Effector memory CD4-positive, alpha-beta T cell (primary cell): ENCODE measurements at places on chromosomes 16 and 17.
A peak's percentile ranks its signal among the peaks of the same experiment; 100 is the strongest.

GRCh38 chr16:23843143-23843542 is 7.4 kb downstream of the PRKCB start:
- DNase-seq, result no peak

DNA sequence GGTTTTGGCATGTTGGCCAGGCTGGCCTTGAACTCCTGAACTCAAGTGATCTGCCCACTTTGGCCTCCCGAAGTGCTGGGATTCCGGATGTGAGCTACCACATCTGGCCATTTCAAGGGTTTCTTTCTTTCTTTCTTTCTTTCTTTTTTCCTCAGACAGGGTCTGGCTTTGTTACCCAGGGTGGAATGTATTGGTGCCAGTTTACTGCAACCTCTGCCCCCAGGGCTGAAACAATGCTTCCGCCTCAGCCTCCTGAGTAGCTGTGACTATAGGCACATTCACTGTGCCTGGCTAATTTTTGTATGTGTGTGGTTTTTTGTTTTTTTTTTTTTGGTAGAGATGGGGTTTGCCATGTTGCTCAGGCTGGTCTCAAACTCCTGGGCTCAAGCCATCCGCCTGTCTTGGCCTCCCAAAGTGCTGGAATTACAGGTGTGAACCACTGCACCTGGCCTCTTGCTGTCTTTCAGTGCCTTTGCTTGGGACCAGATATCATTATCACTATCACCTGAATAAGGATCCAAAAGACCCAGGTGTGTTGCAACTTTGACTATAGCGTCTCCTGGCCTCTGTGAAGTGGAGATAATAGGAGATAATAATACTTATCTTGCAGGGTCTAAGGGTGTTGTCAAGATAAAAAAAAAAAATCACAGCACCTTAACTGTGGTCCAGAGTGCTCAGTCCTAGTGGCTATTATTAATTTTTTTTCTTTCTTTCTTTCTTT is 3.2 kb downstream of the FCSK start:
- no peak for DNase-seq

- DNase-seq, result no peak
These were observed 209.7 kb downstream of the MSI2 start for GRCh38 chr17:57466017-57466471.

DNA sequence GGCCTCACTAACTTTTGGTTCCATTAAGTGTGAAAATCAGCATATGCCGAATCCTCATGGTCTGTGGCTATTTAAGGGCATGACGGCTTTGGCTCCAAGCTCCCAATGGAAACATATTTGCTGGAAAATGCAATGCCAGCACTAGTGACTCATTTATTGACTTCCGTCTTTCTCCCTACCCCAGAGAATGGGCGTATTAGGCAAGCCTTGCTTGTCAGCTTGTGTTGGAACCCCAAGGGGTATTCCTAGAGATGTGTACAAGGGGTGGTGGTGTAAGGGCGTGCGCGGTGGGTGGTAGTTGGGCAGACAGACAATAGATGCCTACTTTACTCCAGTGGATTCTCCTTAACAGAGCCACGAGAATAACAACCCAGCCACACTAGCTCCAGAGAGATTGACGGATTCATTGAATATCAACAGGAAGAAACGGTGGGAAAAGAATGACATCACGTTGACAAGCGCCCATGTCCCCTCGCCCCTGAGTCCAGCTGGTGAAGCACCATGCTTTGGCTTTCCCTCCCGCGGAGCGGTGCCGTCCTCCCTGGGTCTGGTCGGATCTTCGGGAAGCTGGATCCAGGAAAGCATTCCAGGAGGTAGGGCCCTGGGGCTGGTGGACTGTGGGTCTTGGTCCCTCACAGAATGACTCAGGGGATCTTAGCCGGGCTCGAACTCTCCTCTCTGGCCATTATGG is 10.3 kb downstream of the CD300LB start:
- no peak for DNase-seq

GRCh38 chr16:83458612-83459011 is 349.2 kb upstream of the HSBP1 start:
- no peak for DNase-seq

DNA sequence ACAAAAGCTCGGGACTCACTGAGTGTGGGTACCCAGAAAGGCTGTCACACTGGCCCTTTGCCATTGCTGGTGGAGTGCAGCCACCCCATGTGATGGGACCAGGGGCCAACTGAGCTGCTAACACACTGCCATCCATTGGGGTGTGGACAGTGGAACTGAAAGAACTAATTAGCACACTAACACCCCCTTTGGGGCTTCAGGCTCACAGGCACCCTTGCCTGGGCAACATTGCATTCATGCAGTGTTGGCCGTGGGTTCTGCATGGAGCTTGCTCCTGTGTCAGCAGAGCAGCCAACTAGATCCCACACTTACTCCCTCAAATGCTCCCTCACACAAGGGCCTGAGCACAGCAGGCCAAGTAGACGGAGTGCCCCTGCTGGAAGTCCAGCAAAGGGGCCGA is 476.0 kb upstream of the ASIC2 start:
- DNase-seq, result no peak

DNA sequence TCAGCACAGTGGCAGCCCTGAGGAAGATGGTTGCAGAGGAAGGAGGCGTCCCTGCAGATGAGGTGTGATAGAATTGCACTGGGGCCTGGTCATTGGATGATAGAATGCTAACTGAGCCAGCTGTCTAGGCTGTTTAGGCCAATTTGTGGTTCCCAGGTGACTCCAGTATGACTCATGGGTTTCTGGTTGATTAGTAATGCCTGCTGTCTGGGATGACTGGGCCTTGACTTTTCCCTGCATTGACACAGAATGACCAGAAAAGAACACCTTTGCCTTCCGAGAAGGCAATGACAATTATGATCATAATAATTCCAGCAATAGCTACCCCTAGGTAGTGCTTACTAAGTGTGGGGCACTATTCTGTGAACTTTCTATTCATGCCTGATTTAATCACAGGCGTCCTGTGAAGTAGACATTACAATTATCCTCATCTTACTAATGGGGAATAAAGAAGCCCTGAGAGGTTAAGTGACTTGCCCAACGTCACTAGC is 31.5 kb downstream of the USP43 start:
- no peak for DNase-seq

- peak; percentile 74 for DNase-seq
These were observed 749 bp upstream of the MC1R start for GRCh38 chr16:89917773-89918452.

GRCh38 chr17:39751637-39752036 is 13.9 kb downstream of the GRB7 start:
- DNase-seq, result no peak

DNA sequence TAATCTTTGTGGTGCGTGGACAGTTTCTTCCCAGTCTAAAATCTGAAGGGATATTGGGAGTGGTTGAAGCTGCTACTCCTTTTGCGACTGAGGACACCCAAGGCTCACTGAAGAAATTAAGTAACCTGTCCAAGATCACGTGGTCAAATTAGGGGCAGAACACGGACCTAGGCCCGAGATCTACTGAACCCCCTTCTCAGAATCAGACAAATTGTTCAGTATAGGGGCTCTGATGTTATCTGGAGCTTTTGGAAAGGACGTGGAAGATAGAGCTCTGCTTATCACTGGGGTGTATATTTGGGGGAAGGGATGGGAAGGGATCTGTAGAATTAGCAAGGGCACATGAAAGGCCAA is 857 bp downstream of the TANGO6 start:
- no peak for DNase-seq

GRCh38 chr17:35801583-35802224 is 6.3 kb upstream of the MMP28 start:
- no peak for DNase-seq

GRCh38 chr16:86252596-86252995 is 257.7 kb upstream of the FOXF1 start:
- no peak for DNase-seq

GRCh38 chr17:82900741-82901140 is 60.9 kb upstream of the ZNF750 start:
- no peak for DNase-seq

- DNase-seq, result no peak
These were observed 100.6 kb downstream of the ZNF423 start for GRCh38 chr16:49755313-49755620.

GRCh38 chr17:33493566-33493965 is 200.5 kb upstream of the ASIC2 start:
- no peak for DNase-seq

GRCh38 chr16:84398701-84399100 is 30.4 kb downstream of the ATP2C2 start:
- DNase-seq, result no peak

DNA sequence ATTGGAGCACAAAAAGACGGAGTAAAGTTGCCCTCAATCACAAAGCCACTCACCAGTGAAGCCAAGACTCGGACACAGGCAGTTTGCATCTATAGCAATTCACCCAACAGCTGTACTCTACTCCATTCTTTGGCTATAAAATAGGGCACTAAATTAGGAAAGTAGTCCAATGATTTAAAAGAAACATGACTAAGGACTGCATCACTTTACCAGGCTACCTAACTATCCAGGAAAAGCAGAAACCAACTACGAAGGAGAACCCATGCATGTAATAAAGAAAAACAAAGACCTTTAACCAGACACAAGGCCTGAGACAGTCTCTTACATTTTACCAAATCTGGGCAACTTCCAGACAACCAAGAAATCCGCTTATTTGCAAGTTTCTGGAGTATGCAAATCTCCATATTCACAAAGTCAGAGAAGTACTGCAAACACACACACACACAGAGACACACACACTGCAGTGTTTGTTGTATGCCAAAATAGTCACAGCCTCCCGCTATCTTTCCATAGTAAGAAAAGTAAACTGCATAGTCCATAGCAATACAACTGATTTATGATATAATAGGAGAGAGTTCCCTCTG is 59.8 kb downstream of the CDH11 start:
- DNase-seq, result no peak

- no peak for DNase-seq
These were observed 59.8 kb downstream of the PGS1 start for GRCh38 chr17:78438271-78438691.

GRCh38 chr16:81442220-81442915 is 2.2 kb upstream of the CMIP start:
- no peak for DNase-seq

DNA sequence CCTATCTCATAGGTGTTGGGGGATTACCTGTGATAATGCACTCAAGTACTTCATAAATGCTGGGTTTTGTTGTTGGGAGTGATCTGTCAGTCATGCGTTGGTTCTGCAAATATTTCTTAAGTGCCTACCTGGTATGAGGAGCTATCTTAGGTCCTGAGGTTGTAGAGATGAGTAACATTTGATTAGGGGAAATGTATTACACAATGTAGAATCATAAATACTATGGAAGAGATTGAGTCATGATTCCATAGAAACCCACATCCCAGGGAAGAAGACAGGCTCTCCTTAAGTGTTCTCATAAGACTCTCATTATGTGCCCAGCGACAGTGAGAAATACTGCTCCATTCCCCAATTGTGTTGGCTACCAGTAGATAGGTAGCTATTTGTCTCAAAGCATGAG is 240.1 kb downstream of the FTO start:
- DNase-seq, result no peak

DNA sequence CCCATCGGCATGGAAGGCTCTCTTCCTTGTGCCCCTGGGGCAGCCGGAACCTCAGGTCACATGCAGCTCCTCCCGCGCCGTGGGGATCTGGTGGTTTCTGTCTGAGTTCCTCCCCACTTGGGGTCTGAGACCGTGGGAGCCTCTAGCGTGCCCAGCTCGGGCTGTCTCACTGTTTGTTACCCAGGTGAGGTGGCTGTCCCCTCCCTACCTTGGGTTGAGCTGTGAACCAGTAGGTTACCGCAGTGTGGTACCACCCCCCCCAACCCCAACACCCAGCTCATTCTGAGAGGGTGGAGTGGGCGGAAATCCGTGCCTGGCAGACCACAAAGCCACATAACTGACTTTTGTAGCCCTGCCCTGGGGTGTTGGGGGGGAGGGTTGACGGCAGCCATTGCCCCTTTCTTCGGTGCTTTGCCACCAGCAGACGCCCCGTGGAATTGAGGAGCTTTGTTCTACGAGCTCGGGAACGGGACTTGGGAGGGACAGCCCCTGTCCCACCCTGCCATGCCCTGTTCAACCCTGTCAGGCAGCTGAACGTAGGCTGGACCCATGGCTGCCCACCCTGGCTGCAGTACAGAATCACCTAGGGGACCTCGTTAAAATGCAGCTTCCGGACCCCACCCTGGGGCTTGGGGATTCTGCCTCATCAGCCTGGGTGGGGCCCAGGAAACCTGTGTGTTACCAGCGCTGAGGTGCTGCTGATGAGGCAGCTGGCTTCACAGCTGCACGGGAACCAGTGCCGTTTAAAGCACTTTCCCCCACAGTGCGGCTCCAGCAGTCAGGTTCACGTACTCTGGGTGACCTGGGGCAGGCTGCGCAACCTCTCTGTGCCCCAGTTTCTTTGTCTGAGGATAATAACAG is 18.5 kb downstream of the RAP1GAP2 start:
- peak; percentile 95 for DNase-seq

GRCh38 chr16:12551530-12551929 is 252.2 kb downstream of the CPPED1 start:
- DNase-seq, result no peak

DNA sequence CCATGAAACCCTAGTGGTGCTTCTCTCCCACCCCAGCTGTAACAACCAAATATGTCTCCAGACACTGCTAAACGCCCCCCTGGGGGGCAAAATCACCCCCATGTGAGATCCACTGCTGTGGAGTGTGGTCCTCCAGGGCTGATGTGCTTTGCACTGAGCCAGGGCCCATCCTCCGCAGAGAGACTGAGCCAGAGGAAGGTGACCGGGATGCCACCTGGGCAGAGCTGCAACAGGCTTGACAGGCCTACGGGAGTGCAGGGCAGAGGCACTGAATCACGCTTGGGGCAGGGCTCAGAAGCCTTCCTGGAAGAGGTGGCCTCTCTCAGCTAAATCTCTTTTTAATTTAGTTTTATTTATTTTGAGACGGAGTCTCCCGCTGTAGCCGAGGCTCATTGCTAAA is 4.4 kb downstream of the GJD3 start:
- DNase-seq, result no peak

DNA sequence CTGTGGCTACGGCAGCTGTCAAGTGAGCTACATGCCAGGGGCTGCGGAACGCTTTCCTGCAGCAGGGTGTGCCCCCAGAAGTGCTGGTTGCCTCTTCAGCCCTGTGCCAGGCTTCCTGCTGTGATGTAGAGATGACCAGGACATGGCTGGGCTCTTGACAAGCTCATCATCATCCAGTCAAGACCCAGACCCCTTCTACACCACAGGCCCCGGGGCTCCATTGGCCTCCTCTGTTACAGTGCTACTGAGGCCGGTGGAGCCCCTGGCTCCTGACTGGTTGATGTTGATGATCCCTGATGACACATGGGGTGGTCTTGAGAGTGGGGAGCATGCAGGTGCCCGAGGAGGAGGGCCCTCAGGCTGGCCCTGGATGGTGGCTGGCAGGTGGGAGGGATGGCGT is 50.1 kb downstream of the B9D1 start:
- no peak for DNase-seq
